ENCODE measurements at places on chromosomes 4 and X. TPM values are rescaled to one million over a fixed set of nuclear protein-coding genes. Genes with fewer than 3 reads are reported as not detected.

The ASMTL gene
- total RNA-seq = 18.0 TPM

The LEF1 gene
- 0.42 TPM for total RNA-seq

The SYNPO2 gene
- 0.17 TPM for total RNA-seq

The PLAC8 gene
- total RNA-seq = 6.3 TPM

The ARMCX1 gene
- total RNA-seq = 0.92 TPM

The TRPC3 gene
- total RNA-seq = not detected

The TCEAL9 gene
- total RNA-seq = 36.9 TPM

The HTRA3 gene
- not detected for total RNA-seq

The GAGE12H gene
- total RNA-seq = not detected

The NPY2R gene
- not detected for total RNA-seq

The GLRA3 gene
- 0.12 TPM for total RNA-seq

The JADE1 gene
- total RNA-seq = 33.9 TPM

The FHIP1A gene
- 19.3 TPM for total RNA-seq

The HS3ST1 gene
- 80.8 TPM for total RNA-seq

The RAB33A gene
- not detected for total RNA-seq

The F8A2 gene
- not detected for total RNA-seq

The NUDT11 gene
- 1.3 TPM for total RNA-seq

The TMEM150C gene
- 0.98 TPM for total RNA-seq

The ELOVL6 gene
- total RNA-seq = 26.1 TPM

The MAGEC2 gene
- not detected for total RNA-seq

The DUSP21 gene
- total RNA-seq = not detected

The TBC1D25 gene
- total RNA-seq = 18.2 TPM

The TAF7L gene
- not detected for total RNA-seq

The SSX4B gene
- total RNA-seq = not detected

The CLCN4 gene
- total RNA-seq = 9.9 TPM

The STBD1 gene
- total RNA-seq = 3.2 TPM

The HOPX gene
- not detected for total RNA-seq

The SPANXN3 gene
- total RNA-seq = not detected

The NHSL2 gene
- total RNA-seq = 0.27 TPM

The BMPR1B gene
- total RNA-seq = 9.2 TPM

The PRR32 gene
- total RNA-seq = not detected

The NCAPG gene
- total RNA-seq = 26.9 TPM

The KLB gene
- total RNA-seq = 0.09 TPM

The MGAT4D gene
- total RNA-seq = not detected

The UGT2A1 gene
- total RNA-seq = not detected

The MAPK10 gene
- total RNA-seq = 2.9 TPM

The TCEANC gene
- 1.7 TPM for total RNA-seq

The CT47B1 gene
- not detected for total RNA-seq

The ARHGEF6 gene
- total RNA-seq = 0.17 TPM

The EDA gene
- 5.0 TPM for total RNA-seq

The NEUROG2 gene
- not detected for total RNA-seq
